ENCODE measurements at places on chromosomes 6 and 20. TPM values are rescaled to one million over a fixed set of nuclear protein-coding genes. Genes with fewer than 3 reads are reported as not detected.
A peak's percentile ranks its signal among the peaks of the same experiment; 100 is the strongest.

- no peak for DNase-seq
Observed at GRCh38 chr6:36924778-36925374, 29.7 kb upstream of the PI16 start.

- no peak for DNase-seq
Observed at GRCh38 chr6:11042750-11043377, 1.2 kb downstream of the ELOVL2 start.

DNA sequence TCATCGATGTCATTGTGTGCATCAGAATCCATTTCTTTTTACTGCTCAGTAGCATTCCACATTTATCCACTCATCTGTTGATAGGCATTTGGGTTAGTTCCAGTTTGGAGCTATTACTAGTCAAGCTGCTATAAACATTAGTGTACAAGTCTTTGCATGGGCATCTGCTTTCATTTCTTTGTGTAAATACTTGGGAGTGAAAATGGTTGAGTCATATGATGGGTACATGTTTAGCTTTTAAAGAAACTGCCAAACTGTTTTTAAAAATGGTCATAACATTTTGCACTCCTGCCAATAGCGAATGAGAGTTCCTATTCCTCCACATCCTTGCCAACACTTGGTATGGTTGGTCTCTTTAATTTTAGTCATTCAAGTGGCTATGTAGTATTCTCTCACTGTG lies 21.2 kb upstream of the SLC22A2 start:
- no peak for DNase-seq

DNA sequence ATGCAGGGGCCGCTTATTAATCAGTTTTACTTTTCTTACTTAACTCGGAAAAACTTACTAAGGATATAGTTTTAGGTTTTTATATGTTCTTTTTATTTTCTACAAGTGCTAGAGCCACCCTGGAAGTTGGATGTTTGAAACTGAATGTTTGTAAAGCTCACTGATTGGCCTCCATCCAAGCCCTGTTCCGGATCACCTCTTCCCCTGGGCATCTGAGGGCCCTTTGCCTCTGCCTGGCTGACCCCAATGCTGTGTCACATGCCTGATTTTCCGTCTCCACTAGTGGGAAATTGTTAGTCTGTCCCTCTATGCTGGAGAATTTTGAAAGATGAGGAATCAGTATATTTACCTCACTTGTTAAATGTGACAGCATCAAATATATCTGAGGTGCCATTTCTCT lies 79.3 kb downstream of the SLC35F1 start:
- DNase-seq, result peak; percentile 5

- DNase-seq, result no peak
Observed at GRCh38 chr20:23528867-23529431, 38.0 kb downstream of the CST8 start.

- DNase-seq, result no peak
Observed at GRCh38 chr20:57407541-57407956, 16.4 kb downstream of the RBM38 start.

- no peak for DNase-seq
Observed at GRCh38 chr6:151443911-151444621, 7.9 kb downstream of the RMND1 start.

- DNase-seq, result no peak
Observed at GRCh38 chr20:60236613-60237012, 278.4 kb downstream of the CDH26 start.

DNA sequence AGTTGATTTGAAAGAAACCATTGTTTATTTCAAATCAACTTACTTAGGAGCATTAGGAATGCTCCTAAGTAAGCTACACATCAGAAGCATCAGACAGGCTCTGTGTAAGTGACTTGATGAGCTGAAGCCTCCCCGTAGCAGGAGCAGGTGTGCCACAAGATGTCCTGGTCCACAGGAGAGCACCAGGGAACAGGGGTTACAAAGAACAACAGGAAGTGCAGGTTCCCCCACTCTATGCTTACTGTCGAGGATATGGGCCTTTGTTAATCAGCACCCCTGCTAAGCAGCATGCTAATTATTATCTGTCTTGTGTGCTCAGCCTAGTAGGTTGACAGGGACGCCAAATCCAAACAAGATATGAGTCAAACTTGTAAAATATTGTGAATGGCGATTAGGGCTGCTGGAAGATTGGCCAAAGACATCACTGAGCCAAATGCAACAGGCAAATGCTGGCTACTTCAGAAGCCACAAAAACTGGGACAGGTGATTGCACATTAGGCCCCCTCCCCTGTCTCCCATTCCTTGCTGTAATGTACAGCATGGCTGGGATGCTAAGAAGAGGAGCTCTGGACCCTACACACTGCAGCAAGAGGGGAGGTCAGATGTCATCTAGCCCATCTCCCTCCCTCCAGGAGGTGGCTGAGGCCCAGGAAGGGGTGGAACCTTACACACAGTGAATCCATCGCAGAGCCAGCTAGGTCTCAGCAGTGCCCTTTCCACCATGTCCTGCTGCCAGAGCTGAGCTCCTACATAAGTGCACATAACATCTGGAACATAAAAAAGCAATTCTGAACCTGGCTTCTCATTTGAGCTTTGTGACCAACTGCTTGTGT lies 939 bp downstream of the TGM3 start:
- no peak for DNase-seq

DNA sequence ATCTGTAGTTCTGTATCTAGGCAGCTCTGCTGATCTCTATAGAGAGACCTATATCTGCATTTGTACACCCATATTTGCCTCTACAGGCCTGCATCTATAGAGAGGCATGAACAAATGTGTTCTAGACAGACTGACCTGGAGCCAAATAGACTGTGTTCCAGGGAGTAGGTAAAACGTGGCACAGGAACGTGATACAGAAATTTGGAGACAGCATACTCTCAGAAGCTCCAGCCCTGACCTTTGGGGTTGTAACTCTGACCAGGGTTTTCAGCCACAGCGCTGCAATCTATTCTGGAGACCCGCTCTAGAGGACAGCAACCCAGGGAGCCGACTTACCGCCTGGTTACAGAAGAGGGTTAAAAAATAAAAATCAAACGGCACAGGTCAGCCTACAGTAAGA lies 983 bp downstream of the RBBP9 start:
- DNase-seq, result peak; percentile 1

DNA sequence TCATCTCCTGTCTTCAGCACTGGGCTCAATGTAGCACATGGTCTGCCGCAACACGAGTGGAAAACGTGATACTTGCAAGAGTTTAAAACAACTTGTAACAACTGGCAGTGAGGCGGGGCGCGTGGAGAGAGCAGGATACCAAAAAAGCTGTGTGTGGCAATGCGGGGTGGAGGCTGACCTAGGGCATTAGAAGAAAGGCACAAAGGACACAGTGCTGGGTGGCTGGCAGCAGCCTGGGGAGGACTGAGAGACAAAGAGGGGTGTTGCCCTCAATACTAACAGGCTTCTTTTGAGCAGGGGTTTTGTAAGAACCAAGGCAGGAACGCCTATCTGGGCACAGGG lies 1.5 kb upstream of the GFOD1 start:
- DNase-seq, result no peak

DNA sequence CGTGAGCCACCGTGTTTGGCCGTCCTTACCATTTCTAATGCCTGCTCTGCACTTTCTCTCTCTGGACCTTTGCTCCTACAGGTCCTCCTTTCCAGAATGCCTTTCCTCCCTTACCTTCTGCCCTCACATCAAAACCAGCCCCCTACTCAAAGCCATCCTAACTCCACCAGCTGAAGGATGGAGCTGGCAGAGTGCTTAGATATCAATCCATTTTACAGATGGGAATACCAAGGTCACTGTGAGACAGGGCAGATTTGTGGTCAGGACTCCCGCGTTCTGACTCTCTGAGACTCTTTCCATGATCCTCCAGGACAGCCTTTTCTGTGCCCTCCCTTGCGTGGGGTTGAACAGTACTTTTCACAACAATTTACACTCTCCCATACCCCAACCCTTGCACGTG lies 41.7 kb upstream of the SCRT2 start:
- no peak for DNase-seq

DNA sequence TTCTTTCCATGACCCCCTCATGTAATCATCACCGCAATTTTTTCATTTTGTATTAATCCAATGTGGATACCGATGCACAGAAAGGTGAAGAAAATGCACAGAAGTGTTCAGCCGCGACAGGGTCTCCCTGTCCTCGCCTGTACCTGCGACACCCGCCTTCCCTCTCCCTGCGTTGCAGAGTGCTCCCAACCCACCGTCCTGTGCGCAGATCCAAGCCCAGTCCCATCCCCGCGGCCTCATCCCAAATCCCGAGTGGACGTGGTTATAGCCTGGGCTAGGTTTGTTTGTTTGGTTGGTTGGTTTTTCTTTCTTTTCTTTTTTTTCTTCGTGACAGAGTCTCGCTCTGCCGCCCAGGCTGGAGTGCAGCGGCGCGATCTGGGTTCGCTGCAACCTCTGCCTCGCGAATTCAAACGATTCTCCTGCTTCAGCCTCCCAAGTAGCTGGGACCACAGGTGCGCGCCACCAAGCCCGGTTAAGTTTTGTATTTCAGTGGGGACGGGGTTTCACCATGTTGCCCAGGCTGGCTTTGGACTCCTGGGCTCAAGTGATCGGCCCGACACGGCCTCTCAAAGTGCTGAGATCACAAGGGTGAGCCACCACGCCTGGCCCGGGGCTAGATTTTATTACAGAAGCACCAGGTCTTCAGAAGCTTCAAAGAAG lies 536 bp upstream of the RAET1G start:
- DNase-seq, result no peak

DNA sequence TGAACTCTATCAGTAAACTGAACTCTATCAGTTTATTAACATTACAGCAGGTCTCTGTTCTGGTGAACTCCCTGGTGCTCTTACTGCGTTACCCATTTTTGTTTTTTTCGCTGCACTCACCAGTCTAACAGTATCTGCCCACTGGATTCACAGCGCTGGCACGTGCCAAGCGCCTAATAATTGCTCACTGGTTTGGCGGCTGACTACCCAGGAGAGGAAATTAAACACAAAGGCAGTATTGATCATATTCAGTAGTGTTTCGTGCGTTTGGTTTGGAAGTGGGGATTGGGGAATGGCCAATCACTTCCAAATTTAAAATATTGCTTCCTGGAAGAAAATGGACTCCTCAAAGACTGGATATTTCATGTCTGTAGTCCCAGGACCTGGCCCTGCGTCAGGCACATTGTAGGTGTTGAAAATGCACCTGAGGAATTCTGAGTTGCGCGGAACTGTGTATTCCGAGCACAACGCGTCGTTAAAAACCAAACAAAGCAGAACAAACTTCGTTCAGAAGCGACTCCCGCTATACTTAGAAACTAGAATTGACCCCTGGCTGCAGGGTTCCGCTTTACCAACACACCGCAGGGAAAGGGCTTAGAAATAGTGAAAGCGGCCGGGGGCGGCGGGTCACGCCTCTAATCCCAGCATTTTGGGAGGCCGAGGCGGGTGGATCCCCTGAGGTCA lies 1.1 kb upstream of the RPS12 start:
- DNase-seq, result peak; percentile 75

DNA sequence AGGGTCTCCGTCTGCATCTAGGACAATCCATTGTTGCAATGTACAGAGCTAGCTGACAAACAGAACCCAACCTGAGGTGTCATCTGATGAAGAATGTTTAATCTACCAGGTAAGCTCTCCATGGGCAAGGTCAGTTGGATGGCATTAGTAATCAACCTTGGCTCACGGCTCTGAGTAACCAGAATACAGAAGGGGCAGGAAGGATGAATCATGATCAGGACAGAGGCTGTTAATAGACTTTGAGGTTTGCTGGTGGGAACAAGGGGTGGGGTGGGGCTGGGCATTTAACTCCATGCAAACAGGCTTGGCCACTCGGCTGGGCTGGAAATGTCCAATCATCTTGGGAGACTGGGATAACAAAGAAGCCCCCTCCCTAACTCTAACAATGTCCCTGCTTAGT lies 77.1 kb upstream of the MRPS10 start:
- DNase-seq, result peak; percentile 88

- no peak for DNase-seq
Observed at GRCh38 chr20:23136893-23137745, 51.0 kb upstream of the CD93 start.

DNA sequence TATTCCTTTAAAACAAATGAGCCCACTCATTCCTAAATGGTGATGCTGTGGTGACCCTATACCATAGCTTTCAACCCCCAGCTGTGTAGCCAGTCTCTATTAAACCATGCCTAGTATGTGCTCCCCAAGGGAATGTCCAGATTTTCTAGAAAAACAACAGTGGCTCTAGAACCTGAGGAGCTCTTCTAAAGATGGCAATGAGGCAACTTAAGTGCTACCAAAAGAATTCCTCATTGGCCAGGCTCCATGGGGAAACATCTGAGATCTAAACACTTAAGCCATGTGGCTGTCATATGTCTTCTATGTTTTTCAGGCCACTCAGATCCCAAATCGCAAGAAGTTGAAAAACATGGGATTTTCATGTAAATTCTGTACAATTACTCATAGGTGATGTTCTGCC lies 191.0 kb downstream of the TPBG start:
- no peak for DNase-seq

- DNase-seq, result no peak
Observed at GRCh38 chr6:147322299-147323162, 118.3 kb downstream of the STXBP5 start.

GRCh38 chr6:15077006-15077405 lies 168.9 kb upstream of the JARID2 start:
- no peak for DNase-seq

DNA sequence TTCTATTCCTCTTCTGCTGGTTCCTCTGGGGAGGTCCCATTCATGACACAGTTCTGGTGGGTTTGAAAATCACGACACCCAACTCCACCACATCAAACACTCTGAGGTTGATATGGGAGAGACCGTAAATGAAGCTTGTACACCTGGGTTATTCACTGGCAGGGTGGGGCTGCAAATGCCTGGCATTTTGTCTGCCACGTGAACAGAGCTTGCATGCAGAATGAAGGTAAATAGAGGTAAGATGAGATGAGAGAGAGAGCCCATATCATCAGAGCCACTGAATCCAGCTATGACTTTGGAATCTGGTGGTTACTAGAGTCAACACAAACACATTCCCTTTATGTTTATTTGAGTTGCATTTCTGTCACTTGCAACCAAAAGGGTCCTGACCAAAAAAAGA lies 97.4 kb downstream of the BANF2 start:
- DNase-seq, result no peak

DNA sequence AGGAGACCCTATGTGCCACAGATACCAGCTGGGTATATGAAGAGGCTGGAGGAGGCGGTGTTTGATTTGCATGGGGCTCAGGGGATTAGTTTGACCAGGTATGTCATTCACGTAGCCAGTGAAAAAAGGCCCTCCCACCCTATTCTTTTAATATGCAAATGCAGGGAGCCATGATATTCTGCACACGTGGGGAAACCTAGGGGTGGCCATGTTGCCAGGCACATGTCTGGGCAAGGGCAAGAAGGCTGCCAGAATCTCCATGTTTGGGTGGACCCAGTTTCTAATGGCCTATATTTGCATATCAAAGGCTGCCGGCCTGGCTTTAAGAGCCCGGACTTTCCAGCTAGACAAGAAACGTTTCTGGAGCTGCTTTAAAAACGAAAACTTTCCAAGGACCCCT lies 60.4 kb downstream of the SOX4 start:
- no peak for DNase-seq

- no peak for DNase-seq
Observed at GRCh38 chr6:119653329-119653728, 303.8 kb upstream of the MAN1A1 start.

The LY6G6C gene
- not detected for total RNA-seq

The NHLRC1 gene
- total RNA-seq, result 0.65 TPM

The WFDC12 gene
- not detected for total RNA-seq

The MARCKS gene
- total RNA-seq, result 187 TPM

The ZC2HC1B gene
- not detected for total RNA-seq

The TRIM10 gene
- under 0.01 TPM for total RNA-seq

The TFAP2C gene
- not detected for total RNA-seq

The STK38 gene
- total RNA-seq, result 9.5 TPM

The PRSS35 gene
- total RNA-seq, result not detected

The YWHAB gene
- 96.6 TPM for total RNA-seq

The HLA-DQA1 gene
- not detected for total RNA-seq

The GRIK2 gene
- total RNA-seq, result not detected

The RIPPLY2 gene
- total RNA-seq, result 0.40 TPM

Data from lung microvascular endothelial cell (primary cell).